ENCODE measurements at places on chromosomes 1 and 21.
A peak's percentile ranks its signal among the peaks of the same experiment; 100 is the strongest.

DNA sequence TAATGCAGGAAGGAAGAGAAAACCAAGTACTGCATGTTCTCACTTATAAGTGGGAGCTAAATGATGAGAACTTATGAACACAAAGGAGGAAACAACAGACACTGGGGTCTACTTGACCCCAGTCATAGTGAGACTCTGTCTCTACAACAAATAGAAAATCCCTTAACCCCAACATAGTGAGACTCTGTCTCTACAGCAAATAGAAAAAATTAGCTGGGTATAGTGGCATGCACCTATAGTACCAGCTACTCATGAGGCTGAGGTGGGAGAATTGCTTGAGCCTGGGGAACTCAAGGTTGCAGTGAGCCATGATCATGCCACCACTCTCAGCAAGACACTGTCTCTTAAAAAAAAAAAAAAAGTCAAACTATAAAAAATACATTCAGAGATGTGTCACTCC is 42.7 kb downstream of the GIPC2 start:
- DNase-seq = no peak

GRCh38 chr1:192445839-192446489 is 129.2 kb downstream of the RGS21 start:
- peak; percentile 39 for DNase-seq

DNA sequence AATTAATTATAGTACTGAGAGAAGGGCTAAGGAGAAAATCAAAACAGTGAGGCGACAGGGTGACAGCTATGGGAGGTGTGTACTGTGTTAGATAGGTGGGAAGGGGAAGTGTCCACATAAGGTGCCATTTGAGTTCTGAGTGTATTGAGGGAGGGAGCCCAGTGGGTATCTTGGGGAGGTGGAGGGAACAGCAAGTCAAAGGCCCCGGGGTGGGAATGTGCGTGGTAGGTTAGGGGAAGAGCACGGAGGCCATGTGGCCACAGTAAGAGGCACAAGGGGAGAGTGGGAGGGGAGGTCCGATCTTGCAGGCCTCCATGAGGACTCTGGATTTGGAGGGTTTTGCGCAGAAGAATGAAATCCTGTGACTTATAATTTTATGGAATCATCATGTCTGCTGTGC is 3.0 kb upstream of the XKR8 start:
- no peak for DNase-seq

GRCh38 chr1:32014199-32014947 is 705 bp downstream of the KHDRBS1 start:
- DNase-seq = peak; percentile 71

DNA sequence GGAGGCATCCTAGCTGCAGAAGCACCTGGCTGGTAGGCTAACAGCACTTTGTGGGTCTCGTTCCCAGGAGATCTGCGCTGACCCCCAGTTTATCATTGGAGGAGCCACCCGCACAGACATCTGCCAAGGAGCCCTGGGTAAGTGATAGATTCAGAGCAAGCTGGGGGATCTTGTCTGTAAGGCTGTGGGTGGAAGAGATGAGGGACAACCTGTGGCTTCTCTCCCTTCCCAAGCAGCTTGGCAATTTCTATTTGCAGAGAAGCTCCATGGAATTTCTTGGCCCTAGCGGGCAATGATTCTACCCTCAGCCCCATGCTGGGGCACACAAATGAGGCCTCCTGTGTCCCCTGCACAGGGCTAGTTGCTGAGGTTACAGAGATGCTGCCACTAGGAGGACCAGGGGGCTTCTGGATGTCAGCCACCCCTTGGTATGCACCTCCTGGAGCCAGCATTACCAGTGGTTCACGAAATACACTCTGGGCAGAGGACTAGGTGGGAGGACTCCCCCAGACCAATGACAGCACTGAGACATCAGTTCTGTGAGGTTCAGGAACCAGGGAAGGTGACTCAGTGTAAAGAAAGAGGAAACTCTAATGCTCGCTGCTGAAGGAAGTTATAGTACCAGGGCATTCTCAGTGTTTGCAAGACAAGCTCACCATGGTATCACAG is 5.5 kb downstream of the CAPN2 start:
- DNase-seq = no peak

DNA sequence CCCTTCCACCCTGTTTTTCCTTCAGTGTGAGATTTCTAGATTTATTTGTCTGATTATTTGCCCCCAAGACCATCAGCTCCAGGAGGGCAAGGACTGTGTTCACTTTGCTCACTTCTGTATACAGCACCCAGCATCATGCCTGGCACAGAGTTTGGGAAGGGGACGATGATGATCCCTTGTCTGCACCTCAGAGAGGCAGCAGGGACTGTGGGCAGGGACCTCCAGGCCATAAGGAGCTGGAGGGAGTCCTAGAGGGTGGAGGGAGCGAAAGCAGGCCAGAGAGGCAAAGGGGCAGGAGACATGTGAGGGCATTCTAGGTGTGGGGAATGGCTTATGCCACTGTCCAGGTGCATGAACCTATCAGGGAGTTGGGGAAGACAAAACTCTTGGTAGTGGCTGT is 32.8 kb downstream of the H3-3A start:
- no peak for DNase-seq

DNA sequence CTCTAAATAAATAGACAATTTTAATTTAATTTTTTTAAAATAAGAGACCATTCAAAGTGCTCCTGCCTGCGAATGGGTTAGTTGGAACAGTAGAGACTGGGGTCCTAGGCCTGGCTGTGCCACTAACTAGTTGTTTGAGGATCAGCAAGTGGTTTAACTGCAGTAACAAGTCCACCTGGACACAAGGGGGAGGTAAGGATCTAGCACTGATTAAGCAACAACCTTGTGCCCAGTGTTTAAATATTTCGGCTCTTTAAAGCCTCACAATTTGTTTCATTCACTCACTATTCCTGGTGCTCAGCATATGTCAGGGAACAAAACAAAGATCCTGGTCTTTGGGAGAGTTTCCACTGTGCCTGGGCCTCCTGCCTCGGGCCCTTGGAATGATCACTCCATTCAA is 1.6 kb upstream of the AGT start:
- DNase-seq = no peak

GRCh38 chr1:7526196-7526866 is 244.8 kb upstream of the VAMP3 start:
- DNase-seq = no peak

DNA sequence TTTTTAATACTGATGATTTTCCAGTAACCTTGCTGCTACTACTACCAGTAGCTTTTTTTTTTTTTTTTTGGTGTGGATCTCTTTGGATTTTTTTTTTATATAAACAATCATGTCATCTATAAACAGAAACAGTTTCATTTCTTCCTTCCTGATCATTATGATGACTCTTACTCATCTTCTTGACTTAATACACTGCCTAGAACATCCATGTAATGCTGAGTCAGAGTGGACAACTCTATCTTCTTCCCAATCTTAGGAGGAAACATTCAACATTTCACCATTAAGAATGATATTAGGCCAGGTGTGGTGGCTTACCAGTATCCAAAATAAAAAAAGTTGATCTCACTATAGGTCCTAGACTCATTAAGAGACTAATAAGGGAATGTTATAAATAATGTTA is 69.1 kb downstream of the RUSC1 start:
- DNase-seq = no peak

DNA sequence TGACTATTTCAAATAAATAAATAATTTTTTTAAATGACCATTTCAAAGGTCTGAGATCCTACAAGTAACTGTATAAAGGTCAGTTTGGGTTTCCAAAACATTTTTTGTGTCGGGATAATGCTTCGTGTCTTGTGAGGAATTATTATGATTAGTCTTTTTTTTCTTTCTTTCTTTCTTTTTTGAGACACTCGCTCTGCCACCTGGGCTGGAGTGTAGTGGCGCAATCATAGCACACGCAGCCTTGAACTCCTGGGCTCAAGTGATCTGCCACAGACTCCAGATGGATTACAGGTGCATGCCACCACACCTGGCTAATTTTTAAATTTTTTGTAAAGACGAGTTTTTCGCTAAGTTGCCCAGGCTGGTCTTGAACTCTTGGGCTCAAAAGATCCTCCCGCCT is 1.9 kb upstream of the SDE2 start:
- no peak for DNase-seq

DNA sequence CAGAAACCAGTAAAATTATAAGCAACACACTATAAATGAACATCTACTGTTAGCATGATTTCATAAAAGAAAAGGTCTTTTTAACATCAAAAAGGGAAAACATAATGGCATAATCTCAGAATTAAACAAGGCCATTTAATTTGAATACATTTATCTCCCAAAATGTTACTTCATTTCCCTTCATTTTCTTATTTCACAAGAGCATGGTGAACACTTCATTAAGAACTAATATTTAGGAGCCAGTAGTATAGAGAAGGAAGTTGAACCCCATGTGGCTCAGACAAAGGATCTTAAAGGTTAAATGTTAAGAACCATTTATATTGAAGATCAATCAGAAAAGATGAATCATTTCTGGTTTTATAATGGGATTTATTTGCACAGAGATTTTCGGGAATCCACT is 981.7 kb downstream of the TTLL7 start:
- DNase-seq = no peak

GRCh38 chr1:93839307-93839706 is 39.7 kb downstream of the DNTTIP2 start:
- DNase-seq = no peak

DNA sequence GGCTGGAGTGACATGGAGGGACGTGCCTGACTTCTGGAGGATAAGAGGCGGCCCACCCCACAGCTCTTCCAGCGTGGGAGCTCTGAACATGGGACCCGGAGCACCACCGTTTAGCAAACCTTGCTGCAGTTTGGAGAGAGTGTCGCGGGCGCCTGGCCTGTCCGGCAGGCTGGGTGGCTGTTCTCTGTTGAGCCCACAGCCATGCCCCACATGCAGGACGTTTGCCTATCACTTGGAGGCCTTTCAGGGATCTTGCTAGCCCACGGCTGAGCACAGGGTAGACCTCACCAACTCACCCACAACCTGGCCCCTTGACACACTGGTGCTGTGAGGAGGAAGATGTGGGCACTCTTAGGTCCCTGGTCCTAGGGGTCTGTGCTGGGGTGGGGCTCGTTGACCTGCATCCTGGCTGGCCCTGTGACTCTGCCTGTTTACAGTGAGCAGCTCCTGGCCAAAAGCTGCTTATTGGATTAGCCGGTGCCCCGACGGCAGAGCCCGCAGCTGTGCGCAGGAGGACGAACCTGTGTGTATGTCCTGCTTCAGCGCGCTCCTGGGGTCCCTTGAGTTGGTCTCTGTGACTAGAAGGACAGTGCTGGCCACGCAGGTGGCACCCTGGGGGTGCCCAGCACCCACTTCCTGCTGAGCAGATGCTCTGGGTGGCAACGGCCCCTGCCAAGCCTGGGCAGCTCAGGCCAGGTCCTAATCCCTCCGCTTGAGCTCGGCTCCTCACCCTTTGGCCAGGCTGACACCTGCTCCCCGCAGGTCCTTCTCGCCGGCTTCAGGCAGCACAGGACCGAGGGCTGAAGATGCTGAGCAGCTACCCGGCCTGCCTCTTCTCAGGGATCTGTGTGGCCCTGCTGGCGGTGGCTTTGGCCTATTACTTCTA is 72.4 kb upstream of the TRAPPC10 start:
- no peak for DNase-seq

- no peak for DNase-seq
Observed at GRCh38 chr1:42431514-42431913, 24.3 kb downstream of the ZMYND12 start.

DNA sequence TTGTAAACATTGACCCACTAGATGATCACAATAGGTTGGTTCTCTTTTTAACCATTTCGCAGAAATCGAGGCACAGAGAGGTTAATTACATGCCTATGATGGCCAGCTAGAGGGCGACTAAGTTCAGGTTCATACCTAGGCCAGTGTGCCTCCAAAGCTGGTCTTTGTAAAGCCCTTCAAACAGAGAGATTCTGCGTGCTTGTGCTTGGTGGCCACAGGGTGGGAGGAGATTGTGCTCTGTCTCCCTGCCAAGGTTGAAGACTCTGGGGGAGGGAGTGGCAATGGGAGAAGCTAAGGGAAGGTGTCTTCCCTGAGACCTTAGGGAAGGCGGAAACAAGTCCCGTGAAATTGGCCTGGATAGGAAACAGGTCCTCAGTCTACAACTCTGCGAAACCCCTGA is 59.1 kb upstream of the RBM15 start:
- DNase-seq = no peak

GRCh38 chr1:91900562-91900961 is 14.6 kb upstream of the TGFBR3 start:
- no peak for DNase-seq

GRCh38 chr1:234675572-234675971 is 65.6 kb upstream of the IRF2BP2 start:
- no peak for DNase-seq

DNA sequence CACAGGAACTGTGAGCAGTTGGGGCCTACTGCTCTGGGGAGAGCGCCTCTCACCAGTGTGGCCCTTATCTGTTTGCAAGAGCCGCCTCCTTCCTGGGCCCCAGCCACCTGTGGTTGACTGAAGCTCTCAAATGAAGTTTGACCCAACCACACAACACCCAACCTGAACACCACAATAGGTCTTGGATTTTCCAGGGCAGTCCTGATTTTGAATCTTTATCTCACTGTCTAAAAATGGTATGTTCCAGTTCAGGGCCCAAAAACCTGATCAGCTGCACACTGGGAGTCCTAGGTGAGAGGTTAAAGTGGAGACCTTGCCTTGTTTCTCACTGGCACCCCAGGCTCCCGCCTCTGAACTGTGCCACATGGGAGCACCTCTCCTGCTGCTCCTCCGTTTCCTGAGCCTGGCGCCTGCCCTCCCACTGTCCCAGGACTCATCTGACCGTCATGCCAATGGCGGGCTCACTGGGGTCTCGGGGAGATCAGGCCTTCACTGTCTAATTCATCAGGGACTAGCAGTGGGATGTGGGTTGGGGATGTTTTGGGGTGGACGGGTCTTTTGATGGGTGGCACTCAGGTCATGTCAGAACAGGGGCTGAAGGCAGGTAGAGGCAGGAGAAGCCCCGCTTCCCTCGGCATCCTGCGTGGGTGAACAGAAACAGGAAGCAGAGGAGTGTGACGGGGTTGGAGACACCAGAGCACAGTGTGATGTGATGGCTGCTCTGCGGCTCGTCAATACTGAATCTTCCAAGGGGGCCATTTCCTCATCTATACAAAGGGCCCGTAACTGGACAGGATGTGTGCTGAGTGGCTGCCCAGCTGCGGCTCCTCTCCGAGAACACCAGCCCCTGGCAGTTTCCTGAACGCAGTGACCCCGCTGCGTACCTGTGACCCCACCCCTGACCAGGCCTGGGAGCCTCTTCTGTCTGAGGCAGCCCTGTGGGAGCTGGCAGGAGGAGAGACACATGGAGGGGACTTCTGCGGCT is 59.6 kb upstream of the ITPKB start:
- no peak for DNase-seq

GRCh38 chr21:15421947-15422346 is 307.8 kb upstream of the USP25 start:
- DNase-seq = no peak

- no peak for DNase-seq
Observed at GRCh38 chr1:227929751-227930472, 17.8 kb downstream of the WNT9A start.

GRCh38 chr1:34500451-34500850 is 254.4 kb upstream of the GJB5 start:
- no peak for DNase-seq

- no peak for DNase-seq
Observed at GRCh38 chr1:44851308-44851707, 8.3 kb upstream of the PTCH2 start.
